Stimulated activated CD4-positive, alpha-beta T cell treated with anti-CD3 and anti-CD28 coated beads, Interleukin-1b, Interleukin-23, amount 100 ng/mL, for 48 hours (primary cell): ENCODE measurements at places on chromosomes 2 and 18.
A peak's percentile ranks its signal among the peaks of the same experiment; 100 is the strongest.

DNA sequence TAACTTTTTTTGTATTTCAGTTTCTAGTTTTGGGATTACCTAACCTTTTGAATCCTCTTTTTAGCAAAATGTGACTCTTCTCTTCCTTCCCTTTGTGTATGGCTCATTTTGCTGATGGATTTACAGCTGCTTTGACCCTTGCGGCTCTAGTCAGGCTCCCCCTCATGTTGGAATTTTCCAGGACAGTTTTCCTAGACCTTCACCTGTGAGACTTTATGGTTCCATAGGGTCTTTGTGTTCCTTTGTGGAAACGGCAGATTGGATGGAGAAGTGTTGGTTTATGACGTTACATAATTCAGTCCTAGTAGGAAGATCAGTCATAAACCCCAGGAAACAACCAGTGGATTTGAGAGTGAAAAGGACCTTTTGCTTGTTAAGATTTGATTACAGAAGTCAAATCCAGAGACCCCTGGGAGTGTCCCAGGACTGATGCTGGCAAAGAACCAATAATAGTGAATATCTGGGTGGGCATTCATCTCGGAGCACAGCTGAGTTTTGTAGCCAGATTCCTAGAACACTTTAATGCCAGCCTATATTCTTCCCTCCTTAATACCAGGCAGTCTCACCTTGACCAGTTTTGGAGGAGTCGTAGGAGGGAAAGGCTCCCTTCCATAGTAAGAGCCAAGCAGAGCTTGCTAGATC, 42.7 kb downstream of the SOCS6 start:
- no peak for DNase-seq

DNA sequence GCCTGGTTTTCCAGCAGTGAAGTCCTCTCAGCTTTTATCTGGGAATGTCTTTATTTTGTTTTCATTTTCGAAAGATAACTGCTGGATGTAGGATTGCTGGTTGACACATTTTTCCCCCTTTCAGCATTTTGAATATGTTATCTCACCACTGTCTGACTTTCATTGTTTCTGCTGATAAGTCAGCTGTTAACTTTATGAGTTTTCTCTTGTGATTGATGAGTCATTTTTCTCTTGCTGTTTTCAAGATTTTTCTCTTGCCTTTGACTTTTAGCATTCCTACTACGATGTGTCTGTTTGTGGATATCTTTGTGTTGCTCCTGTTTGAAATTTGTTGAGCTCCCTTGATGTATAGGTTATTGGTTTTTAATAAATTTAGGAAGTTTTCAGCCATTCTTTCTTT, 85.5 kb downstream of the AGPS start:
- DNase-seq = no peak

GRCh38 chr2:119864318-119864717, 104.6 kb downstream of the PTPN4 start:
- no peak for DNase-seq

DNA sequence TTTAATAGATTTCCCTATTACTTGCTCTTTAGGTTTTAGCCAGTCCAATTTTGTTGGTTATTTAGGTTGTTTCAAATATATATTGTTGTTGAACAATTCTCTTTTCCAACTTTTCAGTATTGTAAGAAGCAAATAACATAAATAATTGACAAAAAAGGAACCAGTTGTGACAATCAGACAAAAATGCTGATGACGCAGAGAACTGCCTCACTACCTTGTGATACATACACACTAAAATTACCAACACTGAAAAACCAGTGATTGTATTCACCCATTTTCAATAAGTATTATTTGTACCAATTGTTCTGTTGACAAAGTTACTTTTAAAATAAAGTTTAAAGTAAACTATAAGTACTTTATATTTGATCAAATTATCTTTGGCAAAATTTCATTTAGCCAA, 43.1 kb upstream of the NABP1 start:
- DNase-seq = no peak

DNA sequence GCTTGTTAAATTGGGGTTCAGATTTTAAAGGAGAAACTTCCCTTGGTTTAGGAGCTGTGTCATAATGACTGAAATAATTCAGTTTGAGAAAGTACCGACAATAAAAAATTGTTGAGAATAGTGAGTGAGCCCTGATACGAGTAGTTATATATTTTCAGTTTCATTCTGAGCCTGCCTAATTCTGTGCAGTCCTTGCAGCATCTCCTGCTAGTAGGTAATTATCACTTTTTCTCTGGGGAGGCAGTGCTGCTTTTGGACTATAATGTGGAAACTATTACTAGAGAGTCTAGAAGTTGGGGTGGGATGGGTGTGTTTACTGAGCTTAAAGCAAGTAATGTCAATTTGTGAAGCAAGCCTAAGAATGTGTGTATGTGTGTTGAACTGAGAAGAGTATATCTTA, 21.7 kb downstream of the ZNF638 start:
- no peak for DNase-seq

DNA sequence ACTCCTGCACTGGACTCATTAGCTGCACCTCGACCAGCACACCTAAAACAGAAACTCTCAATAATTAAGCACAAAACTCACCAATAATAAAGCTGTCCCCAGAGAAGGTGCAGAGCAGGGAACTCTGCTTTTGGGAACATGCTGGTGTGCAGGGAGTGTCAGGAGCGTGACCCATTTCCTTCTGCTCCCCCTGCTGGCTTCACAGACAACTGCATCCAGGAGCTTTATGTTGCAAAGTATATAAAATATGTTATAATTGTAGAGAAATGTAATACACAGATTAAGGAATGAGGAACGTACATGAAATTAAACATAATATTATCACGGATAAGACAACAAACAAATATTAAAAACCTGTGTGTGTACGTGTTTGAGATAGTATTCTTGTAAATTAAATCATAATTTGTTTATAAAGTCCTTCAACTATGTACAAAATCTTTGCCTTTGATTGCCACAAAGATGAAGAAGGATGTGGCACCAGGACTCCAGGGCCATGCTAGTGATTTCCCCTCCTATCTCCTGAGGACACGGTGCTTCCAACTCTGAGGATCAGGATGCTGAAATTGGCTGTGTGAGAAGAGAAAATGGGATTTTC, 68.6 kb upstream of the MAL start:
- DNase-seq = peak; percentile 11

DNA sequence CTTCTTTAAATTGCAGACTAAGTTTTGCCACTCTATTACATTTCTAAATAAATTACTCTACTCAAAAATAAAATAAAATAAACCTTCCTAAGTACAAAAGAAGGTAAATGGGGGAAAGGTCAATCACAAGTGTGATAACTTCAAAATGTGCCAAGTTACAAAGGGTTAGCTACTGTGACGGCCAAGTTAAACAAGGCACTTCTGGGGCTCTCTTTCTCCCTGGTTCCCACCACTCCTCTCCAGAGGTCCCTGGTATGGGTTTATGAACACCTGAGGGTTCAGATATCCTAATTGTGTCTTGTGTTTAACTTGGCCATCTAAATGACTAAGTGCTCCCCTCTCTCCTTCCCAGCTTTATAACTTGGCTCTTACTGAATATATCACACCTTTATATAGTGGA, 5.4 kb downstream of the ZNF521 start:
- DNase-seq = no peak

DNA sequence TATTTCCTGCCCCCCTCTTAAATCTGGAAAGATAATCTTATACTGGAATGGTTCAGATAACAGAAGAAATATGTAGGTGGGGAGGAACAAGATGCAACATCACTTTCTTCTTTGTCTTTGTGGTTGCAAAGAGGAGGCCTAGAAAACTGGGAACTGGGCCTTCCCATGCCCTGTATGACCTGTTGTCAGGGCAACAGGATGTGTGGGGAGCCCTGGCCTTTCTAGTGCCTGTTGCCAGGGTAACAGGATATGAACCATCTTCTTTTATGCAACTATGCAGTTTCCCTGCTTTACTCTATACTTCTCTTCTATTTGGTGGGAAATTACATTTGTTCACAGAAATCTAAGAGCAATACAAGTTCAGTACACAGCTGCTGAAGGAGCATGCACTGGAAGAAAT, 79.8 kb upstream of the PDE1A start:
- no peak for DNase-seq

- DNase-seq = no peak
These were observed 46.2 kb downstream of the LRATD1 start for GRCh38 chr2:14678761-14679160.

GRCh38 chr2:55150834-55151233, 81.3 kb downstream of the CLHC1 start:
- DNase-seq = no peak

- DNase-seq = no peak
These were observed 35.5 kb downstream of the EFEMP1 start for GRCh38 chr2:55887901-55888624.

GRCh38 chr2:186617148-186617547, 27.3 kb downstream of the ITGAV start:
- no peak for DNase-seq

DNA sequence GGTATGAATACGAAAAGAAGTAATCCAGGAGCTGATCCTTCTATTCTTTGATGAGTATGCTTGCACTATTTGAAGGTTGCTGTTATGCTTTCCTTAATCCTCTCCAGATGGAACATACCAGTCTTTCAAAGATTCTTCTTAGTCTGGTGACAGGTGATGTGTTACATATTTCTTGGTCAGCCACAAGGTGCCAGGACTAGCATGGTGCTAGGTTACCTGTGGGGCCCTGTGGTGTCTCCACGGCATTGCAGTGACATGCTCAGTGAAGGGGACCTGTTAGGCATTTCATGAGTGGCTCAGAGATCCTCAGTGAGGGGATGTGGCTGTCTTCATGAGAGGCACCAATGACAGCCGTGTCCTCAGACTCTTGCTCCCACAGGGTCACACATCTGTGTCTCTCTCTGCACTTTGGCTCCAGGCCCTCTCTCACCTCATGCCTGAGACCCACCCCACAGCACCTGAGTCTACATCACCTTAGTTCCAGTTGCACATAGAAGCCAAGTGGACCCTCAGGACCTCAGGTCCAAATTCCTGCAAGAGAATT, 13.1 kb upstream of the RAB31 start:
- DNase-seq = no peak

- no peak for DNase-seq
These were observed 89.8 kb upstream of the GRB14 start for GRCh38 chr2:164710837-164711765.

DNA sequence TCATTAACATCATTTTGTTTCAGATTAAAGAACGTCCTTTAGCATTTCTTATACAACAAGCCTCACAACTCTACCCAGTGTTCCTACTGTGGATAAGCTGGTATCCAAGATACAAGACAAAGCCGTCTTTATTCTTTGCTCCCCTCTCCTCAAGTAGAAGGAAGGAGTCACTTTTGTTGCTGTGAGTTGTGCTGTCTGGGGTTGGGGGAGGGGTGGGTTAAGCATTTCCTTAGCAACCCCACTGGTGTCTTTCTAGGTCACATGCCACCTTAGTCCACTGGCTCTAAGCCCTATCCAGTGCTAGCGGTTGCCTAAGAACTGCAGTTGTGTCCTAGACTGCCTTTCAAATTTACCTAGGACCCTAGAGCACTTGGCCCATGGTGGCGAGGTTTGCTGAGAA, 155.6 kb upstream of the PIEZO2 start:
- DNase-seq = no peak

DNA sequence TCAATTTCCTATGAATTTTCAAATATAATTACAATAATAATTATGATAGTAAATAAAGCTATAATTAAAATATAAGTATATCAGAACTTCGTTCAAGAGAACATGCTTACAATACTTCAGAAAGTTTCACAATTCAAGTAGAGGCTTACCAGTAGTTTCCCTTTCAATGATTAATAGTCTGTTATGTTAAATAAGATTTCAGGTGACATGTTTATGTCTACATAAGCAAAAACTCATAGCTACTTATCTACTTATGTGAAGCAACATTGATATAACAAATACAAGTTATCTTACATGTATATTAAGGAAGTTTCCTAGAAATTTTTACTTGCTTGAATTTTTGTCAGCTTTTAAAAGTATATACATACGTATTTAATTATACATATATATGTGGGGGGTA, 4.5 kb upstream of the COL3A1 start:
- no peak for DNase-seq

DNA sequence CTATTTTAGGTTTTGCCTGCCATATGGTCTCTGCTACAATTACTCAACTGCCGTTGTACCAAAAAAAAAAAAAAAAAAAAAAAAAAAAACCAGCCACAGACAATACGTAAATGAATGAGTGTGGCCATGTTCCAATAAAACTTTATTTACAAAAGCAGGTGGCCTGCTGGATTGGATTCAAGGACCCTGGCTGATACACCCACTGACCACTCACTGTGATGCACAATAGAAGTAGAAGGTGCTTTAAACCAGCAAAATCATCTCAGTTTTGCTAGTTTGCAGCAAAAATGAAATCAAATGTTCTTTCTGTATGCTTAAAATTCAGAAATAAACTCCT, 137.4 kb downstream of the AKAIN1 start:
- no peak for DNase-seq

DNA sequence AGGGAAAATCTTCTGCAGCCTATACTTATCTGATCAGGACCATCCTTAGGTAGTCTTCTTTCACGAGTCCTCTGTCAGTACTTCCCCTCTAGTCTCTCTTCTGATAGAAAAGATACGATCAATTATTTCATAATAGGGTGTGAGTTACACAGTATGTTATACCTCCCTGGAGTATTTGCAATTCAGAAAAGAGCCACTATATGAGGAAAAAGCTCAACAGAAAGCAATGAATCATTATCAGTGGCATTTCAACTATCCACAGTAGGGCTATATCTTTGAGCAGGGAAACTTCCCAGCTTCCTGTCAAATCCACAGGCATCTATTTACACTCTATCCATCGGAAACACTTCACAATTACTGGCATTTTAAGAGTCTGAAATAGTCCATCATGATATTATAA, 105.3 kb upstream of the ACVR2A start:
- DNase-seq = no peak

- DNase-seq = no peak
These were observed 10.5 kb downstream of the CNGA3 start for GRCh38 chr2:98356729-98357128.

- no peak for DNase-seq
These were observed 723.2 kb downstream of the DPP10 start for GRCh38 chr2:115165529-115166109.

DNA sequence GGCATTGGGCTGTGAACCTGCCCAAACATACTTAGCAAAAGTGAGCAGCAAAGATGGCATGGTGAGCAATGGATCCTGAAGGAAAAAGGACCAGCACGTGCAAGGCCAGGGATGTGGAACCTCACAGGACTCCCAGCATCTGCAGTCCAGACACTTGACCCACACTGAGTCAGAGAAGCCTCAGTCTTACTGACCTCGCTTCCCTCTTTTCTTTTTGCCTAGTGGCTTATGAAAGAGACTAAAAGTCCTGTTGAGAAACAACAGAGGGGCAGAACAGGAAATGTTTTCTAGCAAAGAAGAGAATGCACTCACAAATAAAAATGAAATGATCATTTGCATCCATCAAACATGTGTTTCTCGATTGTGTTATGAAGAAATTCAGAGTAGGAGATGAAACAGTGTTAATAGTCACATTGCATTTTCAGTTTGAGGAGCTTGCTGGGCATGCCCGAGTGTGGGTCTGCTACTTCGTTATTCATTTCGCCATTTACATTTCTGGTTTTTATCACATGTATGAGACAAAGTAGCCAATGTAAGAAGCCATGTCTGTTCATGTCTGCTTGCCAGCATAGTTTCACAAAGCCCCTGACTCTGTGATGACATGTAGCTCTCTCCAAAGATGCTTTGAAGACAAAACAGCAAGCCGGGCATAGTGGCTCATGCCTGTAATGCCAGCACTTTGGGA, 118.4 kb downstream of the INO80D start:
- no peak for DNase-seq

- DNase-seq = no peak
These were observed 17.3 kb downstream of the NFATC1 start for GRCh38 chr18:79413025-79413424.
